ENCODE measurements at places on chromosomes 4 and X.

- DNase-seq, result no peak
These were observed 28.1 kb upstream of the MAN2B2 start for GRCh38 chr4:6546681-6547447.

DNA sequence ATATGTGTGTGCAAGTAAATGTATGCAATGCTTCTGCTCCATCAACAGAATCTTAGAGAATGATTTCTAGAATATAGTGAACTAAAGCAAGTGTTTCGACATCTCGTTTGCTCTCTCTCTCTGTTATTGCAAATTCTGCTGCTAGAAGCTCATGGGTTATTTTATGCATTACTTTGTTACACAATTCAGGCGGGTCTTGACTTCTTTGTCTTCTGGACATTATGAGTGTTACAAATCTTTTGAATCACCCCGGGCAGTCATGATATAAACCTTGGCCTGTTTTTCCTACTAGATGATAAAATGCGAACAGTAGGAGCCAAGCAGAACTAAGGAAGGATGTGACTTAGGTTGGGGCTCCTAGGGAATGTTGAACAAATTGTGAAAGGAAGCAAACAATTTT lies 166.4 kb upstream of the SFRP2 start:
- no peak for DNase-seq

- no peak for DNase-seq
These were observed 116.2 kb downstream of the PDE5A start for GRCh38 chr4:119512398-119512797.

DNA sequence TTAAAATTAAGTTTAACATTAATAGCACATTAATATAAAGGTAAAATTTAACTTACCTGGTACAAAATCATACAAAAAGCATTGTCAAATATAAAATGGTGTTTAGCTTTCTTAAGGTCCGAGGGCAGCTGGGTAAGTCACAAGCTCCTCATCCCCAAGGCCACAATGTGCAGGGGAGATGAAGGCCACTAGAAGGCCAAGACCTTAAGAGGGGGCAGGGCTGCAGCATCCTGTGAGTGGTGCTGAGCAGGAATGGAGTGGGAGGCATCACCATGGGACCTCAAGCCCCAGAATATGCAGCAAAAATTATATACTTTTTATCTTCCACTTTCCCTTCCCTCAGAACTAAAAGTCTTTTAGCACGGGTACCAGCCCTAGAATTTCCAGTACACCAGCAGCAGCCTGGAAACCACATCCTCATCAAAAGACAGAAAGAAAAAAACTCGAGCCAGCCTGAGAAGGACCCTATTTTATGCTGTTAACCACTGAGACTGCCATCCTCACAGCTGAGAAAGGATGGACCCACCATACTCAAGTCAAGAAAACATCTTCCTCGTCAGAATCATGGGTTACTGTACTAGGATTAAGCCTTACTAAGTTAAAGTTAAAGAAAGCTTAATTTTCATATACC lies 13.0 kb upstream of the RHOXF2 start:
- no peak for DNase-seq

DNA sequence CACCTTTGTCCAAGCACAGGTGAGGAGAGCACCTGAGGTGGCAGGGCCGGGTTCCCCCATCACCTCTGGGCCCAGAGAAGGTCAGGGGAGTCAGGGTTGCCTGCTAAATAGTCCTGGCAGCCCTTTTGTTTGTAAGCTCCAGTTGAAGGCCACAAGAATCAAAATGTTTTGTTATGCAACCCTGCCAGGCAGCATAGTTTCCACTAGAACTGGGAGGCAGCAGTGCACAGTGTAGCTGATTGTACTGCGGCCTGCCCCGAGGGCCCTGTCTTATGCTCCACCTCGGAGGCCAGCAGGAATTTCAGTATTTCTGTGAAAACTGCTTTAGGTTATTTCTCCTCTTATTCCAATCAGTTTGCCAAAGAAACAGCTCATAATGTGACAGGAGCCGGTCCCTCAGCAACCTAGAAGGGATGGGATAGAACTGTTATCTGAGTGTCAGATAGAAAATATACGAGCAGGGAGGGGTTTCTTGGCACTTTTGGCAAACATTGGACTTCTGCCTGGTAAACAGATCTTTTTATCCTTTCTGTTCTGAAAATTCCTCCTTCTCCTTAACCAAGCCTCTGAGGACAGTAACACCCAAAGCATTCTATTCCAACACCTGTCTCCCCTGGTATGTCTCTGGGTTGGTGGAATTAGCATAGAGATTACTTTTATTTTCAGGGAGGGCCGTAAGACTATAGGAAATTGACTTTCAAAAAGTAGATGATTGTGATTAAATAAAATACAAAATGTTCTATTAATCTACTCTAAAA lies 93.6 kb downstream of the LNX1 start:
- DNase-seq, result no peak

DNA sequence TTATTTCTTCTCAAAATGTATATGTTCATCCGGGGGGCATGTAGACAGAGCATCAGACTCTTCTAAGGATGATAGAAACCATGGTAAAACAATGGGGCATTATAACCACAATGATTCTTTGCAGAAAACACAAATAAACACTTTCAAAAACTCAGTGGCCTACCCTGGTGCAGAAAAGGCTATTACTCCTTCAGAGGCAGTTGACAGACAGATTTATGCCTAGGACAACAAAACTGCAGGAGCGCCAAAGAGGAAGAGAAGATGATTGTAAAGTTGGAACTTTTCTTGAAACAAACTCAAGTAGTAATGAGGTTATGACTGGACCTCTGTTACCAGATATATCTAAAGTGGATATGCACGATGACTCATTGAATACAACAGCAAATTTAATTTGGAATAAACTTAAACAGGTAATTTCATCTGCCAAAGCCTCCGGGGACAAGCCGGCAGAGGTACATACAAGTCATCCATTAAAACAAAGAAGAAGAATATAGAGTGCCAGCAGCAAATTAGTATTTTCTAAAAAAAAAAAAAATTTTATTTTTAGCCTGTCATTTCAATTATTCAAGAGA lies 1068.4 kb upstream of the INTU start:
- DNase-seq, result no peak

- no peak for DNase-seq
These were observed 476.4 kb downstream of the AFF2 start for GRCh38 chrX:148976571-148977400.

- no peak for DNase-seq
These were observed 59.6 kb upstream of the MXD4 start for GRCh38 chr4:2321279-2322196.

GRCh38 chr4:40516651-40517050 lies 113.0 kb downstream of the RBM47 start:
- DNase-seq, result no peak

- DNase-seq, result no peak
These were observed 35.8 kb downstream of the GRIA3 start for GRCh38 chrX:123219916-123220315.

- no peak for DNase-seq
These were observed 18.2 kb upstream of the COX7B2 start for GRCh38 chr4:46927201-46927600.

GRCh38 chr4:20641976-20642375 lies 58.3 kb upstream of the PACRGL start:
- DNase-seq, result no peak

DNA sequence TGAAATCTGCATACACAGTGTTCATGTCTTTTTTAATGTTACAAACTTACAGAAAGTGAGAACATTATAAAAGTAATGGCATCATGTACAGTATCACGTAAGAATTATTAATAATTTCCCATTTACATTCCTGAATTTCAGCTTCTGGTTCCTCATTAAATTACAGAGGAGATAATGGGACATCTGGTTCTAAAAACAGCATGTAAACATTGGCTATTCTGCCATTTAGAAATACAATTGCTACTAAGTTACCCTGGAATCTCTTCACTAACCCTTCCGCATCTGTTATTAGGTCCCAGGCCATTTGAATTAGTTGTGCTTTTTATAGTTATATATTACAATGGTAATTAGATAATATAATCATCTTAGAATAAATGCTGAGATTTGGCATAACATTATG lies 505.1 kb downstream of the FSTL5 start:
- no peak for DNase-seq

DNA sequence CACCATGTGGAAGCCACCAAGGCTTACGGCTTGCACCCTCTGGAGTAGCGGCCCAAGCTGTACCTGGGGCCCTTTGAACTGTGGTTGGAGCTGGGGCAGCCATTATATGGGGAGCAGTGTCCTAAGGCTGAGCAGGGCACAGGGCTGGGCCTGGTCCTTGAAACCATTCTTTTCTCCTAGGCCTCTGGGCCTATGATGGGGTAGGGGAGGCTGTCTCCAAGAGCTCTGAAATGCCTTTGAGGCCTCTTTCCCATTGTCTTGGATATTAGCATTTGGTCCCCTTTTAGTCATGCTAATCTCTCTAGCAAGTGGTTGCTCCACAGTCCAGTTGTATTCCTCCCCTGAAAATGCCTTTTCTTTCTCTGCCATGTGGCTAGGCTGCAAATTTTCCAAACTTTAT lies 96.4 kb upstream of the ARX start:
- DNase-seq, result no peak

DNA sequence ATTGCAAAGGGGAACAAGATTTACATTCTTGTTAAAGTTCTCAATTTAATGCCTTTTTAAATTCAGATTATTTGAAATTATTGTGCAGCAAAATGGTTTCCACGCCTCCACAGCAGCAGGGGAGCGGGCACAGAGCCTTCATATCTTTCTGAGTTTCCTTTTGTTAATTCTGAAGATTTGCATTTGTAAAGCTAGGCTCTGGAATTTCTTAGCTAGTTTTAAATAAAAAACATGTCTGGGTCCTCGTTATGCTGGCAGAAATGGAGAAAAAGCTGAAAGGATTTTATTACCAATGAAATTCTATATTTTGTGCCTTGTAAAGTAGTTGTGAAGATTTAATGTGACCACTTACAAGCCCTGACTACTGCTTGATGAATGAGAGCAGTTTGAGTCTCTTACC lies 40.8 kb upstream of the MAGED1 start:
- DNase-seq, result no peak

GRCh38 chr4:98908182-98908581 lies 20.8 kb downstream of the EIF4E start:
- no peak for DNase-seq

DNA sequence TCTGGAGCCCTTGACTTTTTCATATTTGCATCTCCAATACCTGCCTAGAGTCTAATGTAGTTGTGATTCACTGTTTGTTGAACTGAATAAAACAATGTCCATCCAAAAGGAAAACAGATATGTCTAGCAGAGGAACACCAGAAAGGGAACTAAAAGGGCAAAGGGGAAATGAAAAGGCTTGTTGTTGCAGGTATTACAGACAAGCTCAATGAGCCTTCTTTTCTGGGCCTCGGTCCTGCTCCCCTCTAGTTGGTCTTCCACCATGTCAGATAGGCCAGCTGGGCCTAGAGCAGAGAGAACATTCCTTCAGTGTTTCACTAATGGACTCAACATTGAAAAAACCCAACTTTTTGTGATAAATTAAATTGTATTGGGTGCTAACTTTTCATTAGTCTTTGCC lies 55.4 kb downstream of the ZFX start:
- DNase-seq, result no peak

DNA sequence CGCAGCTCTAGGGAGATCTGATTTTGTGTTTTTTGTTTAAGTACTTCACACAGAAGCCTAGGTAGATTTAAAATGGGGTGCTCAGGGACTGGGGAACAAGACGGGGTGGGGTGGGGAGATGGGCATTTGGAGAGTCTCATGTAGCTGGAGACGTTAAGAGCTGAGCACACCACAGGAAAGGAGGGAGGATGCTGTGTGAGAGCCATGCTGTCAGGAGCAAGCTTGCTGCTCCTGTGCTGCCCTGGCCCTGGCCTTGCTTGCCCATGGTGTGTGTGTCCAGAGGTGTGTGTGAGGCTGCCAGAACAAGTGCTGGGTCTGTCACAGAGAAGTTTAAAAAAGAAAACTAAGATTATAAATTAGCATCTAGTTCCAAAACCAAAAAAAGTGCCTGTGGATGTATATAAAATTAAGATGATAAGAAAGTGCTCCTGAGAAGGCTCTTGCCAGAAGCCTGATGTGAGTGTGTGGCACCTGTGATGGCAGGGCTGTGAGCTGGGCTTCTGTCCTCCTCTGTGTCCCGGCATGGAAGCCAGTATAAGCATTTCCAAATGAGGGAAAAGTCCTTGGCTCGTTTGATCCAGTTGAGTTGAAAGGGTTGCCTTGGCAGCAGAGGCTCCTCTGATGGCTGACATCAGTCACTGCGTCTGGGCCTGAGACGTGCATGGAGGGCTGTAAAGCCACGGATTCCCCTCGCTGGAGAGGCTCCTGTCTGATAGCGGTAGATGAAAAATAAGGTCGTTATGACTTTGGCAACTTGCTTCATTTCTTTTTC lies 63.5 kb downstream of the NELFA start:
- no peak for DNase-seq

DNA sequence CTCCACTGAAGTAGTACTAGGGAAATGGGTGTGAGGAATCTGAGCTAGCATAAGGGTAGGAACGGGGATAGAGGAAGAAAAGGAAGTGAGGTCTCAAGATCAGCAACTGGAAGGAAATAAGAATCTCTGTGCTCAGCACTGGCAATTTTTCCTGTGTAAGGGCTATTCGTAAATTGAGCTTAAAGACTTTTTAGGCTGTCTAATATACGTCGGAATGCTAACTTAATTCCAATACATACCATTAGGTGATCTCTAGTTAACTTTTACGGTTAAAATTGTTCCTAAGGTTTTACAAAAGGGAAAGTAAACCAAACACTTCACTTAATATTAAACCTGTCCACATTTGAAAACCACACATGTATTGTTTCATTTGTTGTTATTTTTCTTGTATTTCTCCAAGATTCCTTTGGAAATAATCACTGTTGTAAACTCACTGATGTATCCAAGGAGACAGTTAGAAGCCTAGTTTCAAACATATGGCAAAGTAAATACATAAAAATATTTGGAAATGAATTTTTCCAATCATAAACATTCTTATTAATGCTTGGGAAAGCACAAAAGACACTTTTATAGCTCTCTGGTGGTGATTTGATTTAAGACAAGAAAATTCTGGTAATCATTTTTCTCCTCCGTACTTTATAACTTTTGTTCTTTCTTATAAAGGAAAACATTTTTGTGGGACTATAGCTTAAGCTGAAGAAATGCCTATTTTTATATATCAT lies 28.1 kb upstream of the HPGDS start:
- no peak for DNase-seq

GRCh38 chrX:103437147-103437873 lies 61.0 kb downstream of the BEX3 start:
- no peak for DNase-seq

DNA sequence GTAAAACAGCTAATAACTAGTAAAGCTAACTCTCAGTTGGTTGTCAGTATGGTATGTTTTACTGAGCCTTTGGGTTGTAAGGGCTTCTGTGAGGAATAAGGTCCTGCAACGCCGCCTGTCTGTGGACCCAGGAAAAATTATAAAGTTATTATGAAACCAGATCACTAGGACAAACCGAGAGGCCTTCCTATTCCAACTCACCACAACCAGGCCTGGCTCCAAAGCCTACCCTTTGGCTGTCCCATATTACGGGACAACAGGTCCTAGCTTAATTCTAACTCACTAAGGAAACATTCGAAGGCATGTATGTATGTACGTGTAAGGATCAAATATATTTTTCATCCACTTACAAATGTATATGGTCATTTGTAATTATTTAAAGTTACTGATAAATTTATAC lies 1.4 kb downstream of the ANKRD17 start:
- DNase-seq, result peak; percentile 70
